Mesangial cell (primary cell): ENCODE measurements at places on chromosomes 6 and 20. TPM values are rescaled to one million over a fixed set of nuclear protein-coding genes. Genes with fewer than 3 reads are reported as not detected.

Gene FAM217A
- not detected in 2 replicates for total RNA-seq

Gene GSTA1
- total RNA-seq = not detected in 2 replicates

Gene NOX3
- not detected in 2 replicates for total RNA-seq

Gene OR2H2
- total RNA-seq = not detected in 2 replicates

Gene NINL
- 6.0 and 13.7 TPM in 2 replicates for total RNA-seq

Gene MCM9
- total RNA-seq = 7.0 and 14.8 TPM in 2 replicates

Gene SLC13A3
- total RNA-seq = 2.4 and 4.1 TPM in 2 replicates

Gene PAK5
- not detected in 2 replicates for total RNA-seq

Gene MICB
- 7.5 and 28.2 TPM in 2 replicates for total RNA-seq

Gene BMP5
- total RNA-seq = 0.16 and 0.25 TPM in 2 replicates

Gene PPP1R14C
- total RNA-seq = 11.9 and 12.4 TPM in 2 replicates

Gene IRAK1BP1
- 3.2 and 3.4 TPM in 2 replicates for total RNA-seq

Gene CALHM5
- total RNA-seq = 0.49 and 0.89 TPM in 2 replicates

Gene SSTR4
- total RNA-seq = not detected in 2 replicates

Gene SLC26A8
- total RNA-seq = 0.49 TPM in 1 of 2 replicates, not detected in the other

Gene SGK2
- 1.8 and 15.6 TPM in 2 replicates for total RNA-seq

Gene ADISSP
- total RNA-seq = 38.9 and 59.0 TPM in 2 replicates

Gene BCAS1
- 0.13 TPM in 1 of 2 replicates, not detected in the other for total RNA-seq

Gene PRSS16
- total RNA-seq = 2.0 and 4.1 TPM in 2 replicates

Gene PDSS2
- 7.5 and 9.1 TPM in 2 replicates for total RNA-seq

Gene JARID2
- 7.5 and 8.5 TPM in 2 replicates for total RNA-seq

Gene FAM83C
- not detected in 2 replicates for total RNA-seq

Gene GNMT
- total RNA-seq = not detected in 2 replicates

Gene DLL1
- total RNA-seq = 0.33 and 0.38 TPM in 2 replicates

Gene SLC35F1
- total RNA-seq = 0.33 TPM in 1 of 2 replicates, not detected in the other

Gene HCRTR2
- total RNA-seq = not detected in 2 replicates

Gene PRKN
- 0.49 and 4.4 TPM in 2 replicates for total RNA-seq

Gene REV3L
- 10.1 and 15.7 TPM in 2 replicates for total RNA-seq

Gene RAB44
- under 0.01 TPM in 1 of 2 replicates, not detected in the other for total RNA-seq

Gene SEL1L2
- not detected in 2 replicates for total RNA-seq

Gene C20orf204
- 0.25 TPM in 1 of 2 replicates, not detected in the other for total RNA-seq

Gene REM1
- total RNA-seq = not detected in 2 replicates

Gene TOMM6
- 140 and 253 TPM in 2 replicates for total RNA-seq

Gene HAO1
- total RNA-seq = not detected in 2 replicates

Gene BANF2
- not detected in 2 replicates for total RNA-seq

Gene TSBP1
- total RNA-seq = not detected in 2 replicates

Gene TJAP1
- total RNA-seq = 15.3 and 20.3 TPM in 2 replicates

Gene GHRH
- total RNA-seq = not detected in 2 replicates

Gene IFNGR1
- 18.4 and 21.4 TPM in 2 replicates for total RNA-seq

Gene PSORS1C2
- not detected in 2 replicates for total RNA-seq
